Activated T-cell treated with anti-CD3 and anti-CD28 coated beads, Interleukin-2, amount 50 U/mL, for 72 hours (primary cell): ENCODE measurements at places on chromosomes 11 and 22. TPM values are rescaled to one million over a fixed set of nuclear protein-coding genes. Genes with fewer than 3 reads are reported as not detected.

TMA7B gene
- total RNA-seq = 2.5 TPM

SMTNL1 gene
- not detected for total RNA-seq

DNA sequence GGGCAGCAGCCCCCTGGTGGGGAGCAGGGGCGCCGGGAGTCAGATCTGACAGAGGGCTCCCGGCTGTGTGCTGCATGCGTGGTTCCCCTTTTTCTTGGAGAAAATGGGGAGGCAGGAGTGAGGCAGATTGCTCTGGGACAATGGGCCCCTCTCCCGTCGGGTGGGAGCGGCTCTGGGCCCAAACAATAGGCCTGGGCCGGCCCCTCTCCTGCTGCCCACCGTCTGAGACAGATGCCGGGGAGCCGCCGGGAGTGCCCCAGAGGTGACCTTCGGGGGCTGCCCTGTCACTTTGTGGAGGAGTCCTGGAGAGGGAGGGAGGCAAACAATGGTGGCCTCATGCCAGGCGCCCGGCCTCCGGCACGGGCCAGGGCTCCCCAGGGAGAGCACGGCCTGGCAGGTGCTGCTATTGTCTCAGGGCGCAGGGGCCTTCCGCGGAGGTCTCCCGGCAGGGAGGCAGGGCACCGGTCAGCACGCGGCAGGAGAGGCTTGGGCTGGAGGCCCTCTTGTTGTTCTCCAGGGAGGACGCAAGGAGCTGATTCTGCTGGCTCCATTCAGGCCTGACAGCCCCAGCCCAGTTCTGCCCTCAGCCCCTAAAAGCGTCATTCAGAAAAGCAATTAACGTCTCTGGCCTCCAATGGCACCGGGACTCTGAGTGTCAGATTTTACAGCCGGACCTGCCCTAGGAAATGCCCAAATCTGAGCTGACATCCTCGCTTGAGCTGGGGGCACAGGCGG lies 44.8 kb downstream of the SMIM38 start:
- DNase-seq = no peak

DNA sequence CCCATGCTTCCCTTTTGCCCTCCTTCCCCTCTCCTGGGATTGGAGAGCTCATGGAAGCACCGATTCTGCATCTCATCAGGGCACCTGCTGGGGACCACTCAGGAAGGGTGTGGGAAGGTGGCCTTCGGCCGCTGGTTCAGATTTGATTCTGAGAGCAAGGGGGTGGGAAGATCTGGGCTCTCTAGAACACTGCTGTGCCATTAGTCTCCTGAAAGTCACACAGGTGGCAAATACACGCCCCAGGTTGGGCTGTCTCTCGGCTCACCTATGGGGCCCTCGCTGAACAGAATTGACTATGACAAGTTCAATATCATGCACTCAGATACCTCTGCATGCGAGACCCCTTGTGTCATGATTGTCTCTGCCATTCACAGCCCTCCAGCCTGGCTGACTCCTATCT lies 12.8 kb upstream of the APOBEC3A start:
- no peak for DNase-seq

- DNase-seq = no peak
These were observed 40.3 kb upstream of the TSKU start for GRCh38 chr11:76742902-76743301.

DNA sequence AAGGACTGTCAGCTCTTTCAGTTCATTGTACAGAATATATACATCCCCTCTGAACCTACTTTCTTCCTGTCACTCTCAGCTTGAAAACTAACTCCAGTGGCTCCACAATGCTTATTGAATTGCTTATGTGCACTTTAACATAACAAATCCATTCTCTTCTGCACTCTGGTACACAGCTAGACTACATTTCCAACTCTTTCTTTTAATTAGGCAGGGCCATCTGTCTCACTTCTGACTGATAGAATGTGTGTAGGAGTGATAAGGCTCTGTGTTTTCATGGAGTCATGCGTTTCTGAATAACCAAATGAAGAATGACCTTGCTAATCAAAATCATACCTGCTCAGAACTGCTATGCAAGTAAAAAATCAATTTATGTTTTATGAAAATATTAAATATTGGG lies 278.5 kb upstream of the CCDC179 start:
- no peak for DNase-seq

DNA sequence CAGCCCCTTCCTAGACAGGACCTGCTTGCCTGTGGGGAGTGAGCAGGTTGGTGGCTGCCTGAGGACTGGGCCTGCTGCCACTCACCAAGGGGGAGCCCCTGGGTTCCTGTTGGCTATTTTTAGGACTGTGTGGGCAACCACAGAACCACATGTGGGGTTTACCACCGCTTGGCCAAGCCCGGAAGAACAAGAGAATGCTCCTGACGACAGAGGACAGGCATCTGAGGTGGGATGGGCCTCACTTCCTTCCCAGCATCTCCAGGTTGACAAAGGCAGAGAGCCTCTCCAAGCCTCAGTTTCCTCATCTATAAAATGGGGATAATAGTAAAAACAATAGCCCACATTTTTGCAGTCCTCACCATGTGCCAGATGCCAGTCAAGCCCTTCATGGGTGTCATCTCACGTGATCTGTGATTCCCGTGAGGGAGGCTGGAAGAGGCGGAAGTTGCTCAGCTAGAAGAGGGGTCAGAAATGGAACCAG lies 43.6 kb downstream of the LRRC32 start:
- peak; percentile 73 for DNase-seq

PHOX2A gene
- total RNA-seq = not detected

MYEOV gene
- total RNA-seq = 0.67 TPM

- DNase-seq = no peak
These were observed 11.0 kb downstream of the PRR5 start for GRCh38 chr22:44712962-44713361.

GRCh38 chr11:129323896-129324502 lies 51.6 kb upstream of the BARX2 start:
- DNase-seq = no peak

PATE4 gene
- total RNA-seq = not detected

- DNase-seq = no peak
These were observed 139.9 kb downstream of the SHANK2 start for GRCh38 chr11:71112454-71112853.

DNA sequence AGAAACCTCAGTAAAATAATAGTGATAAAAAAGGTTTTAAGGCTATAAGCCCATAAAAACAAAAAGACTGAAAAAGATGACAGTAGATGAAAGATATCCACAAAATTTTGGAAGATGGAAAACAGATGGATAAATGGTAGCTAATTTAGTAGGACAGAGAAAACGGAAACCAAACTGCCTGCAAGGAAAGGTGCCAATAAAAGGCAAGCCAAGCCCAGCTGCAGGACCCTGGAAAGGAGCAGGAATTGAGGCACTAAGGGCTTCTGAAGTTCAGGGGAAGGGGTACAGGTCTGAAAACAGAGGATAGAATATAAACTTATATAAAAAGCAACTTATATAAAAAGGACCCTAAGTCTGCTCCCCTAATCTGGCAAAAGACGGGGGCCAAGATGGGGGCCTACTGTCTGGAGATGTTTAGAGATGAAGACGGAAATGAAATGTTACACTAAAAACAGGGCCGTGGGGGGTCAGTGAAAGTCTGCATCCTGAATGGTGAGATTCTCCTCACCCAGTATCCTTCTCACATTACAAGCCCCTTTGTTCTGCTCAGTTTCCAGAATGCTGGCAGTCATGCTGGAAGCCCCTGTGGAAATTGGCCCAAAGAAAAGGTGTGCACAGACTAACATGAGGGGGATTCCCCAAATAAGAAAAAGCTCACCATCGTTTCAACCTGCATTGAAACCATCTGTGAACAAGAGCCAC lies 269.3 kb upstream of the PITPNB start:
- no peak for DNase-seq

VPS11 gene
- total RNA-seq = 24.0 TPM

GRCh38 chr22:20228939-20229272 lies 39.2 kb downstream of the RTN4R start:
- no peak for DNase-seq

PANX1 gene
- 13.5 TPM for total RNA-seq

GRCh38 chr22:27715106-27715505 lies 86.5 kb downstream of the MN1 start:
- no peak for DNase-seq

CHADL gene
- 1.4 TPM for total RNA-seq

GRCh38 chr11:129733981-129734380 lies 81.7 kb upstream of the TMEM45B start:
- no peak for DNase-seq

LRRN4CL gene
- 0.12 TPM for total RNA-seq

DNA sequence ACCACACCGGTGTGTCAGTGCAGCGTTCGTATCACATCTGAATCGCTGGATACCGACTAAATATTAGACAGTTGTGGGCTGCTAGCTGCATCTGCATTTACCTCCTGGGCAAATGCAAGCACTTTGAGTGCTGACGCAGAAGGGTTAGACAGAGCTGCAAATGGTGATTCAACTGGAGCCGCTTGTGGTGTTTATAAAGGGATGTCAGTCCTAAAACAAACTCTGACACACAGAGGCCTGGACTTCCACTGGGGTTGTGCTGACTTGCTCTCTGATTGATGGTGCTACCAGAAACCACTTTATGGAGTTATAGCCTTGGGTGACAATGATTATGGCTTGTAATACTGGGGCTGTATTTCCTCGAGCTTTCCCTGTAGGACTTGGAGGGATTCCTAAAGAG lies 374.4 kb downstream of the NTM start:
- DNase-seq = no peak

DNA sequence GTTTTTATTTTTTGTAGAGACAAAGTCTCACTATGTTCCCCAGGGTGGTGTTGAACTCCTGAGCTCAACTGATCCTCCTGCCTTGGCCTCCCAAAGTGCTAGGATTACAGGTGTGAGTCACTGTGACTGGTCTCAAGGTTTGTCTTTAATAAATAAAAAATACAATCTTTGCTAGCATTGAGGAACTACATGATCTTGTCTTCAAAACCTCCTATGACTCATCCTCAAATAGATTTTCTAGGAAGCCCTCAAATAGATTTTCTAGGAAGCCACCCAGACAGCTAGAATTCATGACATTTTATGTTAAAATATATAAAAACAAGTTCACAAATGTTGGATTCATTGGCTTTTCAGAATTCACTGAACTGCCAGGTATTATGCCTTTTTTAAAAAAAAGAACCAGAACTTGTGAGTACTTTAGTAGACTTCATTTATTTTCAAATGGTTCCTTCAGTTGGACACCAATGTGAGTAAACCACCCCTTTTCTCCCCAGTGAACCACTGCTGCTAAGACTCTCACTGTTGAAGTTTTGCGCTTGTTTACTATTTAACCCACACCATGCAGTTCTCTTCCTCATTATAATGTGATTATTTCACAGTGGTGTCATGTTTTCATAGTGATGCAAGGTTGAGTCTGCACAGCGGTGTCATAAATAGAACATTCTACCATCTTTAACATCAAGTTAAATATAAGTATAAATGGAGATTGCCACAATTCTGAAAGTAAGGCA lies 303.9 kb downstream of the CASP12 start:
- DNase-seq = no peak

CREB3L1 gene
- total RNA-seq = not detected

- DNase-seq = no peak
These were observed 40.9 kb upstream of the AMPD3 start for GRCh38 chr11:10414181-10414580.

- no peak for DNase-seq
These were observed 264.0 kb upstream of the CCDC179 start for GRCh38 chr11:23124249-23124648.

DNA sequence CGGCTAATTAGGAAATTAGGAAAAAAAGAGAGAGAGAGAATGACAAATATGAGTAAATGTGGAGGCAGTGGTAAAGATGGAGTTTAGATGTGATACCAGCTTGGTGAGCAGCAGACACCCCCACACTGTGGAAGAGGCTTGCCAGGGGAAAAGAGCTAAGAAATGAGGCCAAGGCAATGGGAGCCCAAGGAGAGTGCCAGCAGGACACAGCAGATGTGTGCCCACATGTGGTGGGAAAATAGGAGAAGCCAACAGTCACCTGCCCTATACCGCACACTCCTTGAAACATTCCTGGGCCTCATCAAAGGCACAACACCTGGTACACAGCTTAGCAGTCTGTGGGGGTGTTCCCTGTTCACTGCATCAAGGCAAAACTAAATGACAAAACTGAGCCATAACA lies 104.9 kb downstream of the FAM76B start:
- DNase-seq = no peak

ARHGEF17 gene
- 0.05 TPM for total RNA-seq

GRCh38 chr11:121095561-121095960 lies 5.5 kb upstream of the TECTA start:
- DNase-seq = no peak

DNA sequence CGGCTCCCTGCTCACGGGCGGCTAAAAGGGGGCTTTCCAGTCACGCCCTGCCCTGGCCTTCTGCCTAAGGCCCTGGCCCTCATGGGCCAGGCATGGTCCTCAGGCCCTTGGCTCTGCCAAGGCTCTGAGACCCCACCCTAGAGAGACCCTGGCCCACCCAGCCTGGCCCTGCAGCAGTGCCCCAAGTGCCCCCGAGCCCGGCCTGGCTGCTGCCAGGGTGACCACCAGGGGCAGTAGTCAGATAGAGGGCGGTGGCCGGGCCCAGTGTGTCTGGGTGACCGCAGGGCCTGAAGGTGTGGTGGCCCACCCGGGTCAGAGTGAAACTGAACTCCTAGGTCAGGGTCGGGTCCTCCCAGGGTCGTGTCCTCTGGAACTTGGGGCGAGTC lies 29.4 kb upstream of the CCDC188 start:
- no peak for DNase-seq

NOL12 gene
- total RNA-seq = 36.3 TPM

GCAT gene
- total RNA-seq = 22.7 TPM

OR4A16 gene
- total RNA-seq = not detected

GRCh38 chr11:44602891-44603310 lies 37.4 kb downstream of the CD82 start:
- DNase-seq = no peak

MFNG gene
- total RNA-seq = 116 TPM

DNA sequence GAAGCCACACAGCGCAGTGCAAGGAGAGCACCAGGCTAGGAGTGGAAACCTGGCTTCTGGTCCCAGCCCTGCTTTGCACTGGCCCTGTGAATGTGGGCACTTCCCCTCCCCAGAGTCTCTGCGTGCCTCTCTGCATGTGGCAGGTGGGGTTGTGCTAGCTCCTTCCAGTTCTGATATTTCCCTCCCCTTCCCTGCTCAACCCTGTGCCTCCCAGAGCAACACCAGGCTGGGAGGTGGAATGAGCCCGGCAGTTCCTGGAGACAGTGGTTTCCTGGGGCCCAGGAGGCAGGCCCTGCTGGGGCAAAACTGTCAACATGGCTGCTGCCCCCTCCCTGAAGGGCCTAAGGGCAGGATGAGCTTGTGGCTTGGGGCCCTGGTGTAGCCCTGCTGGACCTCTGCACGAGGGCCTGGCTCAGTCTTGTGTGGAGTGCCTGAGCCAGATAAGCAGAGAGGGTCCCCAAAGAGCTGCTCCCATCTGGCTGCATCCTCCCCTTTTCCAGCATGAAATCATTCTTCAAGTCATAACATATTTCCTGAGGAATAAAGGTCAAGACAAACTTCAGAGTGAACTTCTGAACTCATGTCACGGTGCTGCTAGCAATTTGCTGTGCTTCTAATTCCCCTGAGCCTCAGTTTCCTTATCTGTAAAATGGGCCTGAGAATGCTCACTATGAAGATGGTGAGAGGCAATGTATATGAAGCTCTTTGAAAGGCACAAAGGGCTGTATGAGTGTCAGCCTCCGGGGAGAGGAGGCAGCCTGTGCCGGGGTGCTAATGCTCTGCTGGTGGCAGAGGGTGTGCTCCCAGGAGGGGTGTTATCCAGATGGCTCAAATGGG lies 116.0 kb downstream of the GRIK4 start:
- no peak for DNase-seq
